T-helper 2 cell treated with Interferon-gamma antibody and Interleukin-4, amounts not matched to agents 5 μg/mL and 100 μg/mL, for 36 hours (primary cell): ENCODE measurements at places on chromosomes 4 and X.
A peak's percentile ranks its signal among the peaks of the same experiment; 100 is the strongest.

DNA sequence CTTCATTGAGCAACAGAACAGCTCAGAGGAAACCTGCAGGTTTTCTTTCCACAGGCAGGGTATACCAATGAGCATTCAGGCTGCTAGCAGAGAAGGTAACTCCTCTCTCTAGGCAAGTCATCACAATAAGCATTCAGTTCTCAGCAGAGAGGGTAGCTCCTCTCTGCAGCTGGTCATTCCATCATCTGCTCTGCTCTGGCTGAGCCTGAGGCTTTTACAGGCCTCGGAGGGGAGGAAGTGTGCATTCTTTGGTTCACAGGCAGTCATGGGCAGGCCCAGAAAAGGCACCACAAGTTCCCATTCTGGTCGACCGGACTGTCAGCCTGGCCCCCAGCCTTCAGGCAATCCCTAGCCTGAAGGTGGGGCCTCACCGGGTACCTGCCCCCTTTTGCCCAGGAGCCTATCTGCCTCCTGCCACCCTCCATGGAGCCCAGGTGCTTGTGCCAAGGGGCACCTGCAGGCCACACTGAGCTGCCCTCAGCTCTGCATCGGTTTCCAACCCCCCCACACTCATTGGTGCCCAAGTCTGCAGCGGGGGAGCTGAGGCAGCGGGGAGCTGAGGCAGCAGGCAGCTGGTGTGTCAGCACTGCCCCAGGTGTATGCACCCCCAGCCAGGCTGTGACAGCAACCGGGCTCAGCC lies 83.1 kb downstream of the PRDM5 start:
- H3K27me3 ChIP-seq, result peaks cover 2% of the 10 kb centered on the region
- H3K4me1 ChIP-seq, result peaks cover 2% of the 10 kb centered on the region
- no peak overlapping the region for H3K4me3 ChIP-seq
- H3K36me3 ChIP-seq, result no peaks in the 10 kb centered on the region

- peak overlapping the region; percentile 67 for H3K27ac ChIP-seq
- H3K27me3 ChIP-seq, result no peaks in the 10 kb centered on the region
- peak overlapping the region; percentile 94 for H3K4me3 ChIP-seq
- no peaks in the 10 kb centered on the region for H3K36me3 ChIP-seq
Measured at GRCh38 chr4:8201321-8201781, 2.3 kb downstream of the SH3TC1 start.

- H3K27ac ChIP-seq, result no peak overlapping the region
- no peaks in the 10 kb centered on the region for H3K36me3 ChIP-seq
Measured at GRCh38 chr4:8831221-8832112, 40.2 kb downstream of the HMX1 start.

DNA sequence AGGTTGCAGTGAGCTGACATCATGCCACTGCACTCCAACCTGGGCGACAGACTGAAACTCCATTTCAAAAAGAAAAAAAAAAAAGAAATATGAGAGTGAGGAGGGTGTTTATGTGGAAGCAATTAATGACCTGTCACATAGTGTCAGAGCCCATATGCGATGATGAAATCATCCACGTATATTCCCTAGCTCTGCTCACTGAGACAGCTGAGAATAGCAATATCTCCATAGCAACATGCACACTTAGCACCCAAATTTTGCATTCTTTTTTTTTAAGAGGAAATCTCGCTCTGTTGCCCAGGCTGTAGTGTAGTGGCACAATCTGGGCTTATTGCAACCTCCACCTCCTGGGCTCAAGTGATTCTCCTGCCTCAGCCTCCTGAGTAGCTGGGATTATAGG lies 31.5 kb upstream of the OPHN1 start:
- DNase-seq, result no peak
- no peaks in the 10 kb centered on the region for H3K36me3 ChIP-seq
- H3K4me3 ChIP-seq, result no peak overlapping the region
- H3K4me1 ChIP-seq, result no peaks in the 10 kb centered on the region
- H3K27ac ChIP-seq, result no peak overlapping the region

DNA sequence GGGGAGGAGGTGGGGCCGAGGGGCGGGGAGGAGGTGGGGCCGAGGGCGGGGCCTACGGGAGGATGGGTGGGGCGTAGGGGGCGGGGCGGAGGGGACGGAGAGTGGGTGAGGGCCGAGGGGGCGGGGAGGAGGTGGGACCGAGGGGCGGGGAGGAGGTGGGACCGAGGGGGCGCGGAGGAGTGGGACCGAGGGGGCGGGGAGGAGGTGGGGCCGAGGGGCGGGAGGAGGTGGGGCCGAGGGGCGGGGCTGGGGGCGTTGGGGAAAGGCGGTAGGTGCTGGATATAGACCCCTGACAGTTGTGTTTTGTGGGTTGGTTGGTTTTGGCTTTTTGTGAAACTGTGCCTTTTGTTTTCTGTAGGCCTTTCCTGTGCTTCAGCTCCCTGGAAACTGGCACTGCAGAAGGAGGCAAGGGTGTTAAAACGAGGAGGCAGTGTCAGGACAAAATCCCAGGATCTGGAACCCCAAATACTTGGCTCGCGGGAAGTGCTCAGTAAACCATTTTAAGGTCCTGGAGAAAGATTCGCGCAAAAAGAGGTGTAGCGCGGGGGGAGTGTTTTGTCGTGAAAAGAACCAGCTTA lies 580 bp upstream of the MMGT1 start:
- no peak overlapping the region for H3K27ac ChIP-seq
- DNase-seq, result peak; percentile 12
- peaks cover 3% of the 10 kb centered on the region for H3K27me3 ChIP-seq

- H3K36me3 ChIP-seq, result no peaks in the 10 kb centered on the region
- no peak overlapping the region for H3K4me3 ChIP-seq
- DNase-seq, result no peak
- H3K27ac ChIP-seq, result no peak overlapping the region
Measured at GRCh38 chr4:73729534-73730165, 10.7 kb upstream of the CXCL8 start.

DNA sequence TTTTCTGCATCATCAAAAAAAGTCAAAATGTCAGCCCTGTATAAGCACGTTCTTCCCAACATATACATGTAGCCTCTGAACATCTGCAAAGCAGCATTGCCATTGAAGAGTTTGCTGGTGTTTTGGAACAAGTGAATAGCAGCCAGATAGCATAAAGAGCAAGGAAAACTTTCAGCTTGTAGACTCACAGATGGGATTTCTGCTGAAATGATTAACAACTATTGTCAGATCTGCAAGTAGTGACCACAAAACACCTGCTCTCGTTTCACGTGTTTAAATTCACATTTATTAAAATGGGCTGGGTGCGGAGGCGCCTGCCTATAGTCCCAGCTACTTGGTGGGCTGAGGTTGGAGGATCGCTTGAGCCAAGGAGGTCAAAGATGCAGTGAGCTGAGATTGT lies 123.7 kb downstream of the SPRY1 start:
- no peak overlapping the region for H3K27ac ChIP-seq
- no peak for DNase-seq
- H3K4me3 ChIP-seq, result no peak overlapping the region
- no peaks in the 10 kb centered on the region for H3K4me1 ChIP-seq

DNA sequence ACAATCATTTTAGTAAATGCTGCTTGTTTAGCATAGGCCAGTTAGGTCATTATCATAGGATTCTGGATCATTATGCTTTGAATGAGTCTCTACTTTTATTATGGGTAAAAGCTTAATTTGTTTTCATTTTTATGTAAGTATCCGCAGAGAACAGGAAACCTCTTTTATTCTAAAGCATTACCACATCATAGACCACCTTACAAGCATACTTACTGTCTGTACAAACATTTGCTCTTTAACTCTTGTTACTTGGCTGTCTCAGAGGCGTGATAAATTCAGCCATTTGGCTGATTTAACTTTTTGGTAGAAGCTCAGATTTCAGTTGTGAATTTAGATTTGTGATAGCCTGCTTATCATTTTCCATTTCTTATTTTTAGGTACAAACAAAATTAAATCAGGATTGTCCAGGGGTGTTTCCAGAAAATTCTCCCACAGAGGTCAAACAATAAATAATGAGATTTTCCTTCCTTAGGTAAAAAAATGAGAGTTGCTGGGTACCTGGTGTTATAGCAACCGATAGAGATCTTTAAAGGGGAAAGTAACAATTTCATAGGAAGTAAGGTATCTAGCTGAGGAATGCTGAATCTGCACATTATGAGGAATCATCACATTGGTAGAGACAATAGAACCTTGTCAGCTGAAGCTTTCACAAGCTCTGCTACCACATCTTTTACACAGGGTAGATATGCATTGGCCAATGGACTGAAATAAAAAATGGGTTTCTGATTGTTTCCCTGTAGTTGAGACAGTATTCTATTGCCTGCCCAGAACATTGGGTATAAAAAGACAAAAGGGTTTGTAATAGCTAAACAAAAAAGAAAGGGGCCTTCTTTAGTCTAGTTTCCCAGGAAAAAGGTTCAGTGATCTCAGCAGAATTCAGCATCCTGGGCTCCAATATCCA lies 62.5 kb downstream of the NDNF start:
- no peak overlapping the region for H3K4me3 ChIP-seq
- no peaks in the 10 kb centered on the region for H3K4me1 ChIP-seq
- H3K27me3 ChIP-seq, result peaks cover 3% of the 10 kb centered on the region
- H3K36me3 ChIP-seq, result no peaks in the 10 kb centered on the region
- no peak overlapping the region for H3K27ac ChIP-seq

DNA sequence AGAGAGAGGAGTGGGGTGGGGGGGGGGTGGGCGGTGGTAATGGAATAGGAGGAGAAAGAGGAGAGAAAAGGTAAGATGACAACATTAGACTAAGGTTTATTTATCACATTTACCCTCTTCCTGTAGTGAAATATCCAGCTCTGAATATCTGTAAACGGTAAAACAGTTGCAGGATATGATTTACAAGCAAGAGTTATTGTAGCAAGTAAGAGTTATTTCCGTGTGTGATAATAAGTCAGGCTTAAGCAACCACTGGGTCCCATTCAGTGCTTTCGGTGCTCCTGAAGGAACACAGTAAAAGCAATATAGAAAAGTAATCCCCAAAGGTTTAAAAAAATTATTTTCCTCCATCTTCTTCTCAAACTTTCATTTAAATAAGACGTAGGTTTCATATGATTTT lies 103.6 kb downstream of the MANBA start:
- no peak overlapping the region for H3K27ac ChIP-seq
- DNase-seq, result no peak
- no peaks in the 10 kb centered on the region for H3K36me3 ChIP-seq
- no peaks in the 10 kb centered on the region for H3K27me3 ChIP-seq

- no peaks in the 10 kb centered on the region for H3K4me1 ChIP-seq
- no peak overlapping the region for H3K4me3 ChIP-seq
- H3K36me3 ChIP-seq, result no peaks in the 10 kb centered on the region
- H3K27me3 ChIP-seq, result no peaks in the 10 kb centered on the region
- H3K27ac ChIP-seq, result no peak overlapping the region
- no peak for DNase-seq
Measured at GRCh38 chr4:181330654-181331201, 912.5 kb upstream of the TENM3 start.

DNA sequence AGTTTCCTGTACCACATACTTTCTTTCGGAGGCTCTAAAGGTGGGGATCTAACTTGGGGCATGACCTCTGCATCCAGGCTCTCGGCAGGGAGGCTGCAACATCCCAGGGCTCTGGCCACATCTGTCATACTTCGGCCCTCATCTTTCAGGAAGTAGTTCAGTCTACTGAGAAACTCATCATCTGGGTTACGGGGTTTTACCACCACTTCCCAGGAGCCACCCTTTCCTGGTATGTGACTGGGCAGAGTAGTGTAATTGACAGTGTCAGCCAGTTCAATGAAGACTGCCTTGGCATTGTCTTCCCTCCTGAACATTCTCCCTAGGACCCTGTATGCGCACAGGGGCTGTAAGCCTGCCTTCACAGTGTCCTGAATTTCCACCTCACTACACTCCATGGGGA lies 2.8 kb downstream of the PNMA5 start:
- no peak overlapping the region for H3K4me3 ChIP-seq
- DNase-seq, result no peak
- peak overlapping the region; percentile 57 for H3K27ac ChIP-seq
- H3K27me3 ChIP-seq, result no peaks in the 10 kb centered on the region
- peaks cover 6% of the 10 kb centered on the region for H3K4me1 ChIP-seq
- H3K36me3 ChIP-seq, result no peaks in the 10 kb centered on the region

DNA sequence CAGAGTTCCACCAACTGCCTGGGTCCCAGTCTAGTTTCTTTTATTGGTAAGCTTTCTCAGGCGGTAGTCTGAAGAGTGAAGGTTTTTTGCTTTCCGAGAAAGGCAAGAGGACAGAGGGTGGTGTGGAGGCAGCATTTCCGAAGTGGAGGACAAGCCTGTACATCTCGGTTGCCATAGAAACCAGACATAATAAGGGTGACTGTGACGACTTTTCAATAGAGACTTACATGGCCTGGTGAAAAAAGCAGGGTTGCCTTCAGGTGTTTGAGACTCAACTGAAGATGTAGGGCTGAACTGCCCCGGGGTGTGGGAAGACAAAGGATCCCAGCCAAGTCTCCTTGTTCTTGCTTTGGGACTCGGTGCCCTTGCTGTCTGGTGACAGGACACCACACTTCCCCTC lies 53.6 kb upstream of the RAB40AL start:
- no peaks in the 10 kb centered on the region for H3K36me3 ChIP-seq
- no peak overlapping the region for H3K27ac ChIP-seq
- no peak for DNase-seq
- H3K4me3 ChIP-seq, result no peak overlapping the region

DNA sequence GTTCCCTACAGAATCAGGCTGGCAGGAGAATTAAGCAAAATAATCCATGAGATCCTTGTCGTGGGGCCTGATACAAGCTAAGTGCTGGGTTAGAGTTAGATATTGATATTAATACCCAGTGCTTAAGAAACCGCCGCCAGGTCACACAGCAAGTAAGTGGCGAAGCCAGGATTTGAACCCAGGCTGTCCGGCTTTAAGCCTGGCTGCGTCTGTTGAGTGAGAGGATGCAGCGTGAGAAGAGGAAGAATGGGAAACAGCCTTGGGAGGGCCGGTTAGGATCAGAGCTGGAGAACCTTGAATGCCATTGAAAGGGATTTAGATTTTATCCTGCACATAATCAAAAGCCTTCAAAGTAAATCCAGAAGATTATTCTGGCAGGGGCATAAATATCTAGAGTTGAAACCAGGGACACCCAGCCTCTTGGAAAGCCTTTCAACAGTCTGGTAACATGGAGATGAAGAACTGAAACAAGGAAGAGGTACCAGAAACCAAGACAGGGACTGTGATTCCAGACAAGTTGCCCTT lies 64.8 kb upstream of the HELT start:
- H3K27me3 ChIP-seq, result peaks cover 39% of the 10 kb centered on the region
- H3K4me3 ChIP-seq, result no peak overlapping the region
- H3K4me1 ChIP-seq, result no peaks in the 10 kb centered on the region
- H3K36me3 ChIP-seq, result no peaks in the 10 kb centered on the region

DNA sequence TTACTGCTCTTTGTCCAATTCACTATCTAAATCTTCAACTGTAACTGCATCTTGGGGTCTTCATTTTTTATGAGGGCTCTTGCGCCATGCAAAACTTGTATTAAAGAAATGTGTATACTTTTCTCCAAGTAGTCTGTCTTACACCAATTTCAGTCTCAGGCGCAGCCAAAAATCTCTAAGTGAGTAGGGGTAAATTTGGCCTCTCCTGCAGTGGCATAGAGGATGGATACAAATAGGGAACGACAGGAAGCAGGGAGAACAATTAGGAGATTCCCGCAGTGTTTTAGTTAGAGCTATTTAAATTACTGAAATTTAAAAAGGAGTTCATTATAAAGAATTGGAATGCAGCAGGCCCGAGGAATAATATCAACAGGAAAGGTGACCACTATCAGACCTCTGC lies 30.2 kb downstream of the DMP1 start:
- H3K27ac ChIP-seq, result no peak overlapping the region
- no peak for DNase-seq
- no peaks in the 10 kb centered on the region for H3K4me1 ChIP-seq
- peaks cover 2% of the 10 kb centered on the region for H3K27me3 ChIP-seq
- no peak overlapping the region for H3K4me3 ChIP-seq

- H3K4me3 ChIP-seq, result no peak overlapping the region
- no peak for DNase-seq
- peaks cover 4% of the 10 kb centered on the region for H3K4me1 ChIP-seq
- H3K27me3 ChIP-seq, result peaks cover 5% of the 10 kb centered on the region
- H3K36me3 ChIP-seq, result peaks cover 2% of the 10 kb centered on the region
Measured at GRCh38 chr4:2298532-2298991, 36.7 kb upstream of the MXD4 start.
